ENCODE measurements at places on chromosomes 4 and X.

DNA sequence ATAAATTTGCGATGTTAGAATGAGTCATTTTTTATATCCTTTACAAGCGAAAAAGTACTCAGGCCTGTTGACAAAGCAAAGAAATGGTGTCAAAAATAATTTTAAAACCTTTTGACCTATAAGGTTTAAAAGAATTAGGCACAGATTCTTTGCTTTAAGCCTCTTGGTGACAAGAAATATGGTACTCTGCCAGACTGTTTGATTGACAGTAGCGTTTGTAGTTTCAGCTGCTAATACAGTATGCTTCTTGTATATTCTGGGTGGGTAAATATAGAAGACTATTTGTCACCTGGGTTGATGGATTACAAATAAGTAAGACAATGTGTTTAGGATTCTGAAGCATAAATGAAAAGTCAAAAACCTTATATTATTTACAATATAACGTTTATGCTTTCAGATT is 193.1 kb upstream of the PITX2 start:
- no peak for DNase-seq

GRCh38 chrX:109481986-109482385 is at the start of gene GUCY2F:
Gene GUCY2F, minus strand, starts transcription at chrX:109482086. Its CDS starts 6,150 bp downstream, at chrX:109475936.
- DNase-seq, result no peak

DNA sequence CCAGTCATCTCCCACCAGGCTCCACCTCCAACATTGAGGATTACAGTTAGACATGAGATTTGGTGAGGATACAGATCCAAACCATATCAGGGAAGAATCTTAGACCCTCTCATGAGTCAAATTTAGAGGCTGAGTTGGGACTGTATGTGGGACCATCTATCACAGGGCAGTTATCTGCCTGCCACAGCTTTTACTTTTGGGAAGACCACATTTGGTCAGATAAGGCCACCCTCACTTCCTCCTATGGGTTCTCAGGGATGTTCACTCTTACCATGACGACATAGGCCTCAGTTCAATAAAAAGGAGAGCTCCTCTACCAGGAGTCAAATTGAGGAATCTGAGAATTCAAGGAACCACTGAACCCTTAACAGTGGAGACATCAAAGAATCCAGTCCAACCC is 2.1 kb downstream of the MAGEB2 start:
- no peak for DNase-seq

GRCh38 chr4:7041801-7042502 is 1.2 kb upstream of the TADA2B start:
- DNase-seq, result no peak

GRCh38 chr4:28313729-28314713 is 1453.4 kb downstream of the STIM2 start:
- DNase-seq, result no peak

- no peak for DNase-seq
Measured at GRCh38 chrX:5068550-5068949, 1160.1 kb downstream of the NLGN4X start.
